ENCODE measurements at places on chromosomes 13 and 19.

DNA sequence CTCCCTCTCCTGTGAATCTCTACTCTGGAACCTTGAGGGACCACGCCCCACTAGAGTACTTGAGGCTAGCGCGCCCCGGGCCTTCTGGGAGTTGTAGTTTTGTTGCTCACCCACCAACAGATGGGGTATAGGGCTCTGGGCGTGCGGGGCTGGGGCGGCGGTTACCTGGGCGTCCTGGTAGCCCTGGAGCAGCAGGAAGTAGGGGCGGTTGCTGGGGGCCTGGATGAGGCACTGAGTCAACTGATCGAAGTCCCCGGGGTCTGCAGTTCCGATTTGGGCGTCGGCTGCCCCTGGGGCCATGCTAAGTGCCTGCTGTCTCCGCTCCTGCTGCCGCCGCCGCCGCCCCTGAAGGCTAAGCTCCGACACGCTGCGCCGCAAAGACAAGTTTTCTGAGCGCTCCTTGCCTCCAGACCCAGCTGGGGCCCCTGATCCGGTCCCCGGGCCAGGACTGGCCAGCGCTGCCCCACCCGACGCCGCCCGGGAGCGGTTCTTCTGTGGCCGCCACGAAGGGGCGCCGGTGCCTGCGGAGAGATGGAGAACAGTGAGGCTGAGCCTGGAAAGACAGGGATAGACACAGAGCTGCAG is 5.3 kb downstream of the RASIP1 start:
- no peak for DNase-seq

DNA sequence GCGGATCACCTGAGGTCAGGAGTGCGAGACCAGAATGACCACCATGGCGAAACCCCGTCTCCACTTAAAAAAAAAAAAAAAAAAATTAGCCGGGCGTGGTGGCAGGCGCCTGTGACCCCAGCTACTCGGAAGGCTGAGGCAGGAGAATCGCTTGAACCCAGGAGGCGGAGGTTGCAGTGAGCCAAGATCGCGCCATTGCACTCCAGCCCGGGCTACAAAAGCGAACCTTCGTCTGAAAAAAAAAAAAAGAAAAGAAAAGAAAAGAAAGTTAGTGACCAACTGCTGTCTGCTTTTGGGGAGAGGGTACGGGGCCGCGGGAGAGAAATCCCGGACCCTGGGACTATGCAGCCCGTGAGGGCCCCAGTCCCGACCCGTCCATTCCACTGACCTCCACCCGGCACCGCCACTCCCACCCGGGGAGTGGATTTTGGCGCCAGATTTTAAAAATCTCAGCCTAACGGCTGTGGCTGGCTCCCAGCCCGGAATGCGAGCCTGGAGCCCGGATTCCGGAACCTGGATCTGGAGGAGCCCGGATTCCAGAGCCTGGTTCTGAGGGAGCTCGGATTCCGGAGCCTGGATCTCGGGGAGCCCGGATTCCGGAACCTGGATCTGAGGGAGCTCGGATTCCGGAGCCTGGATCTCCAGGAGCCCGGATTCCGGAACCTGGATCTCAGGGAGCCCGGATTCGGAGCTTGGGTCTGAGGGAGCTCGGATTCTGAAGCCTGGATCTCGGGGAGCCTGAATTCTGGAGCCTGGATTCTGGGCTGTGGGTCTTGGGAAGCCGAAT is 6.1 kb upstream of the LMNB2 start:
- no peak for DNase-seq

GRCh38 chr19:57689750-57690149 is 8.0 kb downstream of the ZNF551 start:
- DNase-seq, result no peak

DNA sequence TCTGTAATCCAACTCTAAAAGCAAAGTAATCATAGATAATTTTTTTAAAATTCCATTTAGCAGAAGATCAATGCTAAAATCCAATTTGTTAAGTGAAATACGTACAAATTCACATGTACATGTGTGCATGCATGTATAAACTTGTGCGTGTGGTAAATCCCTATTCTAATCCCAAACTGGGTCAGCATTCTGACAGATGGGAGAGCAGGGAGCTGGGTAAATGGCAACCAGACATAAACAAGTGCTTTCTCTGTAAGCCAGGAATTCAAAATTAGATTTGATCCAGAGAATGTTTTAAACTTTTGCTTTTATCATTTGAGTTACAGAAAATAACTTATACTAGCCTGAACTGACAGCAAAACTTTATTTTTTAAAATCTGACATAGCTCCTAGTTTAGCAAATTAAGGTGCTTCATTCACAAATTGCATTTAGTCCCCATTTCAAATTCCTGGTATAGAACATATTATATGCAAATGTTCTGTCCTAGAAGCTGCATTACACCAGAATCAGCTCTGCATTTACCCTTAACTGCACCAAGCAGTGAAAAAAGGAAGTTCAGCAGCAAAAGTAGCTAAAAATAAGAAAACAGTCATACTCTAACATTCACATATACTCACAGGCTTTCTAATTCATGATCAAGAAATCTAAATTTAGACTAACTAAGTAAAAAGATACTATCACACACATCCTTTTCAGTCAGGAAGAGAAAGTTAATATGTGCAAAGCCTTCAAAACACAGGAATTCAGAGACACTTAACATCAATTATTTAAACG is 32.6 kb downstream of the UBL3 start:
- DNase-seq, result no peak

- no peak for DNase-seq
Measured at GRCh38 chr19:47779524-47780214, 1.2 kb downstream of the SELENOW start.

GRCh38 chr13:24574847-24575246 is 62.3 kb upstream of the PARP4 start:
- DNase-seq, result no peak

DNA sequence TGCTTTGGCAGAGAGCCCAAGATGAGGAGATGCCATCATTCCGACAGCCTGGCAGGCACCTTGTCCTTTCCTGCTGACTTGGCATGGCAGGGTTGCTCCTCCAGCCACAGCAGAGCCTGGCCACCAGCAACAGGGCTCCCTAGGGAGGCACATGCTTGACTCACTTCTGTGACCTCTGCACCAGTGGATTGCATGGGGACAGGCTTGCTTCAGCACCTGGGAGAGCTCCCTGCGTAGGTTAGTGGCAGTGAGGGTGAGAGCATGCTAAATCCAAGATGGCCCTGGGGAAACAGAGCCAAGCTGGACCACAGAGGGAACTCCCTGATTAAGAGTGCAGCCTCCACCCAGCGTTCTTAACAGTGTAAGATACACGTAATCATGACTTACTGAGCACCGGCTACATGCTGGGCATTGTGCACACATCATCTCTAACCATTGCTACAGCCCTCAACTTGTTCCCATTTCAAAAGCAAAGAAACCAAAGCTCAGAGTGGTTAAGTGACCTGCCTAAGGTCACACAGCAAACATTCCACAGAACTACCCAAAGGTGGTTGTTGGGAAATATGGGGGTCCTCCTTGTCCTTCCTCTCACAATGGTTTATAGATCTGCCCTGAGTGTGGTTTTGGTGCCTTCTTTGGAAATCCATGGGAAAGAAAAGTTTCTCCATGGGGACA is 116.6 kb upstream of the UQCRFS1 start:
- no peak for DNase-seq

GRCh38 chr19:2479556-2480194 is 3.7 kb downstream of the GADD45B start:
- DNase-seq, result no peak

DNA sequence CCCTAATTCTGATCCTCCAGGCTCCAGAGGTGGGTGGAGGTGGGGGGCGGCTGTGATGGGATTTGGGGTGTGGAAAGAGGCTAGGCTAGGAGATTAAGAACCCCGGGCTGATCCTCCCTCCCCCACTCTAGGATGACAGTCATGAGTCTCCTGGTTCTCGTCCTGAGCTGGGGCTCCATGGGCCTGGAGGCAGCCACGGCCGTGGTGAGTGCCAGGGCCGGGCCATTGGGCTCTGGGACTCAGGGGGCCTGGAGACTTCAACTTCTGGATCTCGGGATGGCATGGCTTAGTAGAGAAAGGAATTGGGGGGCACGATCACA is 13.9 kb downstream of the TTYH1 start:
- DNase-seq, result no peak

DNA sequence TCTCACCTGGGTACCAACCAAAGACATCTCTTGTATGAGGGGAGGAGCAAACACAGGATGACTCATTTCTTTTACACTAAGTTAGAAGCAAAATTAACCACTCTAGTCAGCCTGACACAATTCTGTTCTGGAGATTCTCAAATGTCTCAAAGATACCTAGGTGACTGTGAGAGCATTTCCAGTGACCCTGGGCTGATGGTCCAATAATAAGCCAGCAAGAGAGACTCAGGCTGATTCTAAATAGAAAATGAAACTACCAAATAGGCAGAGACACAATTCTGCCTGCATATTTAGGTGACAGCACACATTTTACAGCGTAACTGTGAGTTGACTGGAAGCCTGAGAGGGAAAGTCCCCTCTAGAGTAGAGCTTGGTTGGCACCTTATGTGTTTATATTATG is 16.3 kb downstream of the ZNF91 start:
- no peak for DNase-seq

- no peak for DNase-seq
Measured at GRCh38 chr13:108508263-108508662, 121.1 kb upstream of the MYO16 start.

DNA sequence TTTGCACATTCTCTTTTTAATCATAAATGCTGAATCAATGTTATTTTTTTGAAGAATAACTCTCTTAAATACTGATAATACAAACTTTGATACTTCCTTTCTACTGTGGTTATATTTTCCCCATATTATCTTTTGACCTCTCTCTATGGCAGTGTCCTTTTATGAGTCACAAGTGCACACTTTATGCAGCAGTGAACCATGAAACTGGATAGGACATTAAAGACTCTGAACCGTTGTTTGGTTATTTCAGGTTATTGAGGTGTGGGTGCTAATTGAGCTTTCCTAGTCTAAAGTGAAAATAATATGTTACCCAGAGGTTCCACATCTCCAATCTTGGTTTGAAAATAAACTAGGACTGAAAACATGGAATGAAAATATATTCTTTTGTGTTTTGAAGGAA is 71.4 kb downstream of the DGKH start:
- no peak for DNase-seq

DNA sequence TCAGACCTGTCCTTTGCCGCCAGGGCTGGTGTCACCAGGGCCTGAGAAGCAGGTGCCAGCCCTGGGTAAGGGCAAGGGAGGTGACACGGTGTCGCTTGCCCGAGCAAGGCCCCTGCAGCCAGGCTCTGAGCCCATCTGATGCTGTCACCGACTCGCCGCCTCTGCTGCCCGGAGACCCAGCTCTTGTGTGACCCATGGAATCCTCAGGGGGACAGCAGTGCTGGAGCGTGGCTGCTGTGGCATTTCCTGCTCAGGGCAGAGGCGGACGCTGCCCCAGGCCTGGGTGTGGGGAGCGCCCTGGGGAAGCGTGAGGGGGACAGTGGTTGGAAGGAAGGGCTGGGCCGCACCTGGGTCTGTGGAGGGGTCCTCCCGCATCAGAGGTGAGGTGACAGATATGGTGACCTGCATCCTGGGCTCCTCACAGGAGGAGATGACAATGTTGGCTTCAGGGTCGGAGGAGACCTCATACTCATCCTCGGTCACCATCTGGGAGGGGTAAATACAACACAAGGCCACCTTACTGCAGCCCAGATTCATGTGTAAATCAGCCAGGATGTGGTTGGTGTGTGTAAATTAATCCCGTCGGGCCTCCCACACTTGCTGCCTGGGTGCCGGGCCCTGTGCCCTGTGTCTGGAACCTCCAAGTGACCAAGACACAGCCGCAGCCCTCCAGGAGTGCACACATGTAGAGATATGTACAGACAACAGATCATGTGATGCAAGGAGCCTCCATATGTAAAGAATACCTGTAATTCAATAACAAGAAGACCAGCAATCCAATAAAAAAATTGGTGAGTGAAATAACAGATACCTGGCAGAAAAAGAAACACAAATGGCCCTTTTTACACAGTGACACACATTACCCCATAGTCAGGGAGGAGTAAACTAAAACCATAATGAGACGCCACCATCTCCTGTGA is 27.6 kb upstream of the MATK start:
- no peak for DNase-seq

DNA sequence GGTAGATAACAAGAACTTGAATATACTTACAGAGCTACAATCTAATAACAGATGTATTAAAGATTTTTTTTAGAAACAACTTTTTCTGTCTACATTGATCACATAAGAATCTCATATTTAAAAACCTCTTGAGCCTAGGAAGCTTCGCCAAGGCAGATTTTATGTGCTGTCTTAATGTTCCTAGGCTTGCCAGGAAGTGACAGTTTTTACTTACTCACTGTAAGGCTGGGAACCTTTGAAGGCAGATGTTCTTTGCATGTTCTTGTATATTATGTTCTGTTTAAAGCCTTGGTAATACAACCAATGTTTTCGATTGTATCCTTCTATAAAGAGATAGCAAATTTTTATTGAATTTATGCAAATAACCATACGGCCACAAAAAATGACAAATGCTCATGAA is 492.7 kb downstream of the GPC5 start:
- no peak for DNase-seq

DNA sequence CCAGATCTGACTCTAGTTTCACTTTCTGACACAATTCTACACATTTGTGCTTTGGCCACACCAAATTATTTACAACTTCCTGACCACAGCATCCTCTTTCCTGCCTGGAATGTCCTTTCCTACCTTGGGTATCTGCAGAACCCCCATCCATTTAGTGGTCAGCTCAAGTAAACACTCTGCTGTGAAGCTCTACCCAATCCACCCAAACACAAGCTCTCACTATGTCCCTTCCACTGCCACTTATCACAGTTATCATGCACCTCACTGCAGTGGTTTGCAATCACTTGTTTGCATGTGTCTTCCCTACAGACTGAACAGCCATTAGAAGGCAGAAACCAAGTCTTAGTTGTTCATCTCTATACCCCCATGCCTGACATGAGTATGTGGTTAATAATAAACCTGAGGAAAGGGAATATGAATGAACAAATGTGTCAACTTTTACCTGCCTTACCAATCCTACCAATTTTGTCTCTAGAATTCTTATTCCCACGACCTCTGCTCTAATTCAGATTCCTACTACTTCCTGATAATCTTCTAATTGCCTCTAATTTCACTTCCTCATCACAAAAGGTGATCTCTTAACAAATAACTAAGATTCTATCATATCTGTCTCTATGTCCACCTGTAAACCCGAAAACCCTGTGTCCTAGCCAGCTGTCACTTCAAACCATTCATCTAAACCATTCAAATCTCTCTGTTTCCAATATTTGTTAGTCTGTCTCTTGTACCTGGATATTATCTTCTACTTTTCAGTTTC is 25.1 kb downstream of the LNX2 start:
- no peak for DNase-seq

GRCh38 chr19:566403-566802 is 6.0 kb upstream of the BSG start:
- DNase-seq, result no peak

GRCh38 chr13:108030769-108031168 is 184.6 kb downstream of the LIG4 start:
- DNase-seq, result no peak
